ENCODE measurements at places on chromosomes 13 and 19.

DNA sequence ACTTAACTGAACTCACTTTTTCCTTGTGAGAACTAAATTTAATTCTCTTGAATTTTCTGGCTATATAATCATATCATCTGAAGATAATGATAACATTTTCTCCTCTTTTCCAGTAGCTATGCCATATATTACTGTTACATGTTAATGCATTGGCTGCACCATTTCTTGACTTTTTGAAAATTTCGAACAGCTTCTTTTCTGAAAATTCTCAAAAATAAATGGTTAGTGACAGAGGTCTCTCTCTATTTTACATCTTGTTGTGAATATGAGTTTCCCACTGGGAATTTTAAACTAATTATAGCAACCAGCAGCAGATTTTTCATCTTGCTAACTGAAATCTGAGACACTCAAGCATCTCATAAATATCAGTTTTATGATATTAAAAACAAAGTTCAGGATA lies 30.6 kb downstream of the MBNL2 start:
- DNase-seq: no peak

- no peak for DNase-seq
Observed at GRCh38 chr19:33659835-33660234, 38.1 kb downstream of the CHST8 start.

GRCh38 chr13:88246239-88246638 lies 575.1 kb downstream of the SLITRK5 start:
- DNase-seq: no peak

GRCh38 chr19:37309834-37310575 lies 60.9 kb upstream of the ZNF527 start:
- DNase-seq: no peak

GRCh38 chr13:46596466-46596865 lies 43.5 kb downstream of the LRCH1 start:
- DNase-seq: no peak

GRCh38 chr13:40402931-40403431 lies 263.5 kb downstream of the FOXO1 start:
- DNase-seq: no peak

DNA sequence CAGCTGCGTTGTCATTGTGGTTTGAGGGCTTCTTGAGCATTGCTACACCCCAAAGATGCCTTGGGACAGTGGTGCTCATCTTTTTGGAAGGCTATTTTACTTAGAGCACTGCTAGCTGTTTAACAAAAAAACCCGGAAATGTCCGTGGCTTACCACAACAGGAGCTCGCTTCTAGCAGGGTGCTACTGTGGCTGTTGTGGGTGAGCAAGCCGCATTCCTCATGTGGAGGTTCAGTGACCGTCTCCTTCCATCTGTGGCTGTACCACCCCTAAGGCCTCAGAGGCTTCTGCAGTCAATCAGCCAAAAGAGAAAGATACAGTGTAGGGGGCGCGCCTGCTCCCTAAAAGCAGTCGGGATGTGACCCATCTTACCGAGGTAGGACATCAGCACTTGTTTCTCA lies 1004.2 kb downstream of the UQCRFS1 start:
- DNase-seq: no peak

- DNase-seq: no peak
Observed at GRCh38 chr19:49440439-49441209, 703 bp downstream of the SLC17A7 start.
